ENCODE measurements at places on chromosomes 12 and 14.

GRCh38 chr12:109113661-109114321, 2.6 kb upstream of the ACACB start:
- no peak for DNase-seq

GRCh38 chr14:82047777-82048470, 514.3 kb upstream of the SEL1L start:
- DNase-seq: no peak

DNA sequence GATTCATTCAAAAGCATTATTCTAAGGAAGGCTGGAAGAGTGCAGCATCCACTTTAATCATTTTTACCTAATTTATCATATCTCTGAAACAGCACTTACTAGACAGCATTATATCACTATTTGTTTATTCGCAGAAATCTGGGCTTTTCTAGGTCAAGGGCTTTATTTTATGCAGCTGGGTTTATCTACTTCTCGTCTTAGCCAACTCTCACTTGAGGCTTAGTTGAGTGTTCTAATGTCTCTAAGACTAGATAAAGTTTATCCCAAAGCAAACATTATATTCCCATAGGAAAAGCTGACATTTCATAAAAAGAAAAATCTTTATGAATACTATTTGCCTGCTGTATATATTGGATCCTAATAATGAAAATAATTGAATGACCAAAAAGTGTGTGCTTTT, 720.8 kb upstream of the FLRT2 start:
- DNase-seq: no peak

DNA sequence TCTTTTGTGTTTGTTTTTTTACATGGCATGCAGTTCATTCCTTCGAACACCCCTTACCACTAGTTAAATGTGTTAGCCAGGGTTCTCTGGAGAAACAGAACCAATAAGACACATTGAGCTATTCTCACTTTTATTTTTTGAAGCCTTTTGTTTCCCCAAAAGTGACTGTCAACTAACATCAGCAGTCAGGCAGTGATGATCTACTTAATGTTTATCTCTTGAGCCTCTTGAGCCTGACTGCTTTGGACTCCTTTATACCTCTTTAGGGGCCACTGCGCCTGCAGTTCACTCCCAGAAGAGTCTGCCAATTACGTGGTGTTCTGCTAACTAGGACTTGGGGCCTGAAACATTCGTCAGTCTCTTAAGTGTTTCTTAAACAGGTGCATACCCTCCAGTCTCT, 163.7 kb upstream of the FLRT2 start:
- no peak for DNase-seq

- no peak for DNase-seq
Measured at GRCh38 chr12:42299392-42300308, 26.2 kb downstream of the ZCRB1 start.

GRCh38 chr12:76250256-76250655, 98.0 kb downstream of the BBS10 start:
- DNase-seq: no peak

DNA sequence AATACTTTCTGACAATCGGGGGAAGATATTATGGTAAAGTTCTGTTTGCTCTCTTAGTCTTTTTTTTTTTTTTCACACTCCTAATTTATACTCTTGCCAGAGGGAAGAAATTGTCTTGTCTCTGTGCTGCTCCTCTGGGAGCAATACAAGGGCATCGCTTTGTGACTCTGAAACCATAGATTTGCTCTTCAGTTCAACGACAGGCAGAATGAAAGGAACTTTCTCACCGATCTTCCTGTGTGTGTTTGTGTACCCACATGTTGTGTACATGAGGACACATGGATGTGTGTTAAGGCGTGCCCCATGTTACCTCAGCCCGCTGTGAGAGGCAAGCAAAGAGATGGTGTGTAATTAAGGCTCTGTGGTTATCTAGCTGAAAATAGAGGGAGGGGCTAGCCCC, 457.6 kb downstream of the EGLN3 start:
- DNase-seq: no peak

DNA sequence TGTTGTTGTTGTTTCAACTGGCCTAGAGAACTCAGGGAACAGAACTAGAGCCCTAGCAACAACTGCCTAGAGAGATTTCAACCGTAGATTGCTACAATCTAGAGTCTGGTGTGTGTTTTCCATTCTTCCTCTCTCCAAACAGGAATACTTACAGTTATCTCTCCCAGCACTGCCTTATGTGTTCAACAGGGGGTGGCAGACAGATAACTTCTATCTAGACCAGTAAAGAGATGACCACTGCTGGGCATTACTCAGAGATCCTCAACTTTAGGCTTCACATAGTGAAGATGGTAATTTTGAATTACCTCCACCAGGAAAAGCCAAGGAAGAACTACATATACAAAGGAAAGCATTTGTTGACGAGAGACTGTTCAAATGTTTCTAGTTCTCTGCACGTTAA, 4.8 kb downstream of the TXNDC16 start:
- DNase-seq: no peak

DNA sequence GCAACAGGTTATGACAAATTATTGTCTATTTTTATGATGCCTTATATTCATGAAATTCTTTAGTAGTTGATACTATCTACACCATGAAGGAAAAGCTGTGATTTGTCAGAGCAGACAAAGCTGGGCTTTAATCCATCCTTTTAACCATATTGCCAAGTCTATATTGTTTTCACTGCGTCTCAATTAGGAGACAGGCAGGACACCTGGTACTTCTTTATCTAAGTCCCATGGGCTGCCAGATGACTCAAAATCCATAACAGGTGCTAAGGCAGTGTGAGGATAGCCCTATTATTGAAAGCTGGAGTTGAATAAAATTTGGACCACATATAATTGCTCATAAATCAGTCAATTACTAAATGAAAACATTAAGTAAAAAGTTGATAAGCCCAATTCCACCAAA, 22.6 kb downstream of the INSM2 start:
- no peak for DNase-seq

GRCh38 chr12:132491138-132491663, 1.2 kb downstream of the FBRSL1 start:
- DNase-seq: no peak

- no peak for DNase-seq
Measured at GRCh38 chr14:73251516-73252215, 14.4 kb downstream of the PAPLN start.

GRCh38 chr12:115872919-115873357, 404.6 kb downstream of the MED13L start:
- no peak for DNase-seq

DNA sequence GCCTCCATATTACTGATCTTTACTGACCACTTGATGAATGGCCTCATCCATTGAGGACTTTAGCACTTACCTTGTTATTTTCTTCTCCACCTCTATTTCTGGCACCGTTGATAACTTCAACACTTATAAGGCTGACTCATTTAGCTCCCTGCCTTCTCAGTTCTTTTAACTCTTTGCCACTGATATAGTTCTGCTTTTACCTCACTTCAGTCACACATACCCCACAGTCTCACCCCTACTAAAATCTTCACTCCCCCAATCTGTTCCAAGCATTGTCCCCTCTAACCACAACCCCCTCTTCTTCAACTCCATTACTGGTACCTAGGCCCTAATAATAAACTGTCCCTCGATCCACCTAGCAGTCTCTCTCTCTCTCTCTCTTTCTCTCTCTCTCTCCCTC, 141.0 kb downstream of the PAH start:
- no peak for DNase-seq

GRCh38 chr12:127041985-127042625, 1224.9 kb upstream of the TMEM132C start:
- no peak for DNase-seq

- no peak for DNase-seq
Measured at GRCh38 chr12:122969676-122970075, 3.4 kb upstream of the ABCB9 start.

DNA sequence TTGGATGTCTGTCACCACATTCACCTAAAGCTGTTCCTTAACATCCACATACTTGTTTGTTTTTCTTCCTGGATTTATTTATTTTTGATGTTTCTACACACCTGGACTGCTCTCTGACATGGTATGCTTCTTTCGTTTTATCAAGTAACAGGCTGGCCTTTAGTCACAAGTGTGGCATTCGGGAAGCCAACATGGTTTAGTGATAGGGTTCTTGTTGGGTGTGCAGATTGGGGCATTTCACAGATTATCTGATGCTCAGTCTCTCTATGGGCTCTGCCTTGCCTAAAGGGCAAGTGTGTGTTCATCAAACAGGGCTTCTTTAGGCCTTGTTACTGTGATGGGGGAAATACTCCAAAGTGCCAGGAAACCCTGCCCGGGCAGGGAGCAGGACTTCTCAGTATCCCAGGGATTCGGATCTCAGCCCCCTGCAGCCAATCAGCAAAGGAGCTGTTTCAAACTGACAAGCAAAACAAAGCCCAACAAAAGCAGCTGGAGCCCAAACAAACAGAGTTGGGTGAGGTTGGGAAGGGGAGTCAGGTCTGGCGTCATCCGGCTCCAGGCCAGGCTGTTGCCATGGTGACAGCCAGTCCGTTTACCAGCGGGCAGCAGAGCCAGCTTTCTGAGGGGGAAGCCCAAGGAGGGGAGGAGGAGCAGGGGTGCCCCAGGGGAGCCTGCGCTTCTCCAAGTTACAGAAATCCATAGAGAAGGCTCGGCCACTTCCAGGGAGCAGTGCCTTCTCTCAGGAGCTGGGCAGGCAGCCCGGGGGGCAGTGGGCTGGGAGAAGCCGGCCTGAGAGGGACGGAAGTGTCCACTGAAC, 31.9 kb downstream of the FOS start:
- DNase-seq: peak; percentile 67

GRCh38 chr14:75059642-75060041, 4.2 kb downstream of the ACYP1 start:
- DNase-seq: no peak

GRCh38 chr12:131994589-131994988, 44.8 kb downstream of the EP400 start:
- DNase-seq: no peak

- no peak for DNase-seq
Measured at GRCh38 chr14:24908592-24909236, 141.2 kb downstream of the STXBP6 start.

Data from testis (tissue), 5 donors.